Activated CD4-positive, alpha-beta T cell treated with anti-CD3 and anti-CD28 coated beads, Interleukin-2, amount 50 U/mL, for 1 hour (primary cell): ENCODE measurements at places on chromosomes 2 and 18.

- no peak for DNase-seq
These were observed 3.0 kb upstream of the ST8SIA5 start for GRCh38 chr18:46759890-46760289.

DNA sequence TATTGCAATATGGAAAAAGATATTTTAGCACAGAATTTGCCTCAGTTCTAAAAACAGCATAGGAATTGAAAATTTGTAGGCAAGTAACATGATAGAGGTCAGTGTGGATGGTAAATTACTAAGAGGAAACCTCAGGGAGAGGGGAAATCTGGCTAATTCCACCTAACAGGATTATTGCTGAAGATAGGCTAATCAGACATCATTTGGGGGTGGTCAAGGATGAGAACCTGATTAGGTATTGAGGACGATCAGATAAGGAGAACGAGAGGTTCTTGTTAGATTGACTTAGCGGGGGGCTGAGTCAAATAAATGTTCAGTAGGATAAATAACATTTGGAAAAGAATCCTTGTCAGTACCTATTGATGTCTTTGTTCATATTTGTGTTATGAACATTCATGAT, 543.2 kb upstream of the LRRTM4 start:
- no peak for DNase-seq

GRCh38 chr2:3463944-3464343, 55.4 kb downstream of the ADI1 start:
- DNase-seq: no peak

GRCh38 chr2:28351621-28352020, 41.0 kb upstream of the FOSL2 start:
- DNase-seq: no peak

- DNase-seq: no peak
These were observed 579 bp downstream of the LOXL3 start for GRCh38 chr2:74552914-74553811.

GRCh38 chr2:122570641-122571040, 815.2 kb downstream of the TSN start:
- no peak for DNase-seq

DNA sequence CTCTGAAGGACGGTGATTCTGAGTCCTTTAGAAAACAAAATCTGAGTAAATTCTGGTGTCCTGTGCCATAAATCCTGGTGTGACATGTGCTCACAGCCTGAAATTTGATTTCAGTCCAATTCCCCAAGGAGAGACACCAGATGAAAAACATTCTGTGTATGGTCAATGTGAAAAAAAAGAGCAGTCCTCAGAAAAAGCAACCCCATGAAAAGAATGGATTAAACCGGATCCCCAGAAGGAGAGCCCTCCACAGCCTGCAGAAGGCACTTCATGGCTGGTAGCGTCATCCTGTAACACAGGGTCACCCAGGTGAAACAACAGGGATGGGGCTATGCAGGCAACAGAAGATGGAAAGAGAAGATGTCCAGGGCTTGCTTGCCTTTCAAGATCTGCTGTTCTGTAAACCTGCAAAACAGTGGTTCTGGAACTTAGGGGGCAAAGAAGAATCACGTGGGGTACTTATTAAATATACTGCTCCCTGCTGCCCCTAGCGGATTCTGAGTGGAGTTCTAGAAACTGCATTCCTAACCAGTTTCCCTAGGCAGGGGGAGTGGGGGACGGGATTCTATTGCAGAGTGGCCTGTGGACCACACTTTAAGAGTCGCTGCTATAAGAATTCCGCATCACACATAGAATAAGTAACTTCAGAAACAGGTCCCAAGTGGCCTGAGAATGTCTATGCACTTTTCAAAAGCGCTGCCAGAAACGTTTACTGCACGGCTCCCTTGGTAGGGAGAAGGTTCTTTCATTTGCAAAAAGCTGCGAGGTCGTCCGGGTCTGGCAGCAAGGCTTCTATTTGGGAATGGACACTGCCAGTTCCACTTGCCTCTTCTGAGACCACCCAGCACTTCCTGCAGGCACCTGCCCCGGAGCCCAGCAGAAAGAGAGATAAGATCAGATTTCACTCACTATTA, 118.9 kb upstream of the ARL5A start:
- DNase-seq: peak; percentile 2

- DNase-seq: no peak
These were observed 359.9 kb upstream of the HNRNPA3 start for GRCh38 chr2:176852667-176853066.

DNA sequence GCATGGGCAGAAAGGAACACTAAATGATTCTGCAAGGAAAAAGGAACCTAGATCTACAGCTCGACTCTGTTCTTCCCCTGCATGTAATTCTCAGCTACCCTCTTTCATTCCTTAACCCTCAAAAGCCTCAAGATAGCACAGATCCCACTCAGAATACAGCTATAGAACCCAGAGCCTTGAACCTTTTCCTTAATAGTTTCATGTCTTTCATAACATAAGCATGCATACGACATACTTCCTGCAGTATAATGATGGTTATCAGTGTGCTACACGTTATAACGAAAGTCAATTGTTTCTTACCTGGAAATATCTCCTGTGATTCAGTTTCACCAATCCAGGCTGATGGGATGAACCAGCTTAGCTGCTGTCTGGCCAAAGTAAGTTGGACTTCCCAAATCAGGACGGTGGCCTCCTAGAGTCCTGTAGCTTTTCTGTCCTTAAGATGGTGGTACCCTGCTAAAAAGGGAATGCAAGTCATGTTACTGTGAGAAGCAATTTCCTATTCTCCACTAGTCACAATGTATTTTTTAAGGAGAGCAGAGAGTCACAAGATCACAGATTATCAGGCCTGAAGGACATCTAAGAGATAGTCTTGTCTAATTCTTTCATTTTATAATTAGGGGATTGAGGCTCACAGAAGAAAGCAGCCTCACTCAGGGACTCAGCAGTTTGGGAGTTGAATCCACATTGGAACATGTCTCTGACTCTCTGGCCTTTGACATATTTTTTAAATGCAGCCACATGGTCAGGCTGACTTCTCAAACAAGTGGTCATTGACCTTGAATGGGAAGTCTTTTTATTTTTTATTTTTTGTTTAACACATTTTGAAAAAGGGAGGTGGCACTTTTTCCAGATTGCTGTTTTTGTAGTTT, 41.8 kb downstream of the CYRIA start:
- no peak for DNase-seq

GRCh38 chr2:131105950-131106801, 1.0 kb downstream of the PLEKHB2 start:
- peak; percentile 20 for DNase-seq

DNA sequence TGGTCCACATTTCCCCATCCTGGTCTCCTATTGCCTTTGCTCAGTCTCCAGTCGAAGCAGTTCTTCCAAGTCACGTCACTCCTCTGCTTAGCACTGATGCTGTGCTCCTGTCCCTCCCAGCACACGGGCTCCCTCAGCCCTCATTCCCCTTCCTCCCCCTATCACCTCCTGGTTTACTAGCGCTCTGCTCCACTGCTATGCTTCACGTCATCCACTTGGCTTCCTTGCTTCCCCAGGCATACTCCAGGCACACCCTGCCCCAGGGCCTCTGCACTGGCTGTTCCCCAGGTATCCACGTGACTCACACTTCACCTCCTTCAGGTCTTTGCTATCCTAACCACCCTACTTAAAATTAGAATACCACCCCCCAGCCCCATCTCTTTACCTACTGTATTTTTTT, 269.3 kb downstream of the GLI2 start:
- no peak for DNase-seq

DNA sequence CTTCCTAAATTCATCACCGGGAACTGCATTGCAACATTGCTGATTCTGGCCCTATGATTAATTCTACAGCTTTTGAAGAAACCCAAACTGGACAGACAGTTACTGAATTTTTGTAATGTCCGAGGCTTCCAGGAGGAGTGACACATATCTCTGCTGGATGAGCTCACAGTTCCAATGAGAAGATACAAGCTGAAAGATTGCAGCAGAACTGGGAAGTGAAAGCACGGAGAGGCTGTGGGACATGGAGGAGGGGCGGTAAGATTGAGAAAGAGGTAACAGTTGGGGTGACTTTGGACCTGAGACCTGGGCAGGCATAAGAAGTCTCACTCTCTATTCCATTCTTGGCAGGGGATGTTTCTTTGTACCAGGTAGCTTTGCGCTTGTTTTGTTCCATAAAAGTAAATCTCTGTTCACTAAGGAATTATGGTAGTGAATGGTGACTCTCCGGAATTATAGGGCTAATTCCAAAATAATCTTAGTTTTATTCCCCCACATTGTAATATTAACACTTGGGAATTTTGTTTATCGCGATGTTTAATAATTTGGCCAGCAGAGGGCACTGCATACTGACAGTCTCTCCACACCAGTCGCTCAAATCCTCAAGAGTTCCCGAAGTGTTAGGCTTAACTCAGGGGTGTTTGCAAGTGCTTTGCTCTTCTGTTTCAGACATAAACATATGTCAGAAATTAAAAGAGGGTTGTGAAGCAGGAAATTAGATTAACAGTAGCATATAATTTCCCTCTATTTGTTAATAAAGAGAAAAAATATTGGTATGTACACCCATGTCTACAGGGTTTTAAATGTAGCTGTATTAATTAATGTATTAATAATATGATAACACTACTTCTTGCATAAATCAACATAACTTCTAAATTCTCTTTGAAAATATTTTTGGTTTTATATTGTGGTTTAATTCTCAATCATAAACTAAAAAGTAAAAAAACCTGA, 201.4 kb downstream of the SOCS6 start:
- peak; percentile 16 for DNase-seq

DNA sequence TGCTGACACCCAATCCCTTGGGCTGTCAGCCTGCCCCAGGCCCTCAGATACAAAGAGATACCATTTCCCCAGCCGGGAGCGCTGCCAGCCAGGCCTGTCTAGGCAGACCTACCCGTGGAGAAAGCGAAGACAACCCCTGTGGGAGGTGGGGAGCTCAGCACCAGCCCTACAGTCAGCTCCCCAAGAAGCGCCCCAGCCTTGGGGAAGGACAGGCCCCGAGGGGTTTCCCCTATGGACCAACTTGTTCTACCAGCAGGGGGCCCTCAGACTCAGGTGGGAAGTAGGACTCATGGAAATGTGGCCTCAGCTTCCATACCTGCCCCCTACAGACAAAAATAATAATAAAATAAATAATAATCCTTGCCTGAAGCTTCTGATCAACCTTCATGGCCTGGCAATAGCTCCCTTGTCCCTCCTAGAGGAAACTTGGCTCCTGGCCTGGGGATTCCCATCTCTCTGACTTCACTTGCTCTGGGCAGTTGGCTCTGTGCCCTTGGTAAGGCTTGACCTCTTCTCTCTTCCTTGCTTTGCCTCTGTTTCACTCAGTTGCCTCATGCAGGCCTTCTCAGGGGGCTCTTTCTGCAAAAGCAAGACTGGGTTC, 7.0 kb downstream of the SLC35F6 start:
- DNase-seq: peak; percentile 15

DNA sequence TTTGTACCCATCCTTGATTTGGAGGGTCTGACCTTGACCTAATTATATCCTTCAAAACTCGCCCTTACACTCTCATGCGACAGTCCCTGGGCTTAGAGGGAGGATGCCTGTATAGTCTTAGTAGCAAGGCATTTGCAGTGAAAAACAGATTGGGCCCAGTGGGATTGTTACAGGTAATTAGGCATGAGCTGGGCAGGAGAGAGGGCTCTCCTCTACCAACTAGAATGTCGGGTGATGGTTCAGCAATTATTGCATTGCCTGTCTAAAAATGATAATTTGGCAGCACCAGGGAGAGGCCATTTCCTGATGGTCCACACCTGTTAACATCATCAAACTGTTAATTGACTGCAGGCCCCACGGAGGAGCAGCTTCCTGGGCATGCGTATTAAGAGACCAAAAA, 32.4 kb downstream of the COMMD1 start:
- DNase-seq: no peak

DNA sequence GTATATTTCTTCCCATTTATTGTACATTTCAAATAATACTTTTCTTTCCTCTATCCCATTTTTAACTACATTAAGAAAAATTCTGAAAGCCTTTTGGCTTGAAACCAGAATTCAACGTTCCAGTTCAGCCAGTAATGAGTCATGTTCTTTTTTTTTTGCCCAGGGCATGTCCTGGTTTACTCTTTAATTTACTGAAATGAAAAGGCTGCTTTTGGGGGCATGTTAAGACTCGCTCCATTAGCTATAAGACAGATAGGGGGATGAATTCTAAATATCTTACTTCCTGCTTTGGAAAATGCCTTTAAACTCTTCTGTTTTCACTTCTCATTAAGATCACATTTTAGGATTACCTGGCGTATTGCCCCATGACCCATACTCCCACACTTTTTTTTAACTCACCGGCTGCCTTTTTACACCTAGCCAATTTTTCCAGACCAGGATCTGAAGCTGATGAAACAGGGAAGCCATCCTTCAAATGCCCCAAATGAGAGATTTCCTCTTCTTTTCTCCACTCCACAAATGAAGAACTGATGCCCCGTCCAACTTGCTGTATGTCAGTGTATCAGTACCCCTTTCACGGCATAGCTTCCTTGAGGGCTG, 585 bp downstream of the ABCA12 start:
- no peak for DNase-seq

DNA sequence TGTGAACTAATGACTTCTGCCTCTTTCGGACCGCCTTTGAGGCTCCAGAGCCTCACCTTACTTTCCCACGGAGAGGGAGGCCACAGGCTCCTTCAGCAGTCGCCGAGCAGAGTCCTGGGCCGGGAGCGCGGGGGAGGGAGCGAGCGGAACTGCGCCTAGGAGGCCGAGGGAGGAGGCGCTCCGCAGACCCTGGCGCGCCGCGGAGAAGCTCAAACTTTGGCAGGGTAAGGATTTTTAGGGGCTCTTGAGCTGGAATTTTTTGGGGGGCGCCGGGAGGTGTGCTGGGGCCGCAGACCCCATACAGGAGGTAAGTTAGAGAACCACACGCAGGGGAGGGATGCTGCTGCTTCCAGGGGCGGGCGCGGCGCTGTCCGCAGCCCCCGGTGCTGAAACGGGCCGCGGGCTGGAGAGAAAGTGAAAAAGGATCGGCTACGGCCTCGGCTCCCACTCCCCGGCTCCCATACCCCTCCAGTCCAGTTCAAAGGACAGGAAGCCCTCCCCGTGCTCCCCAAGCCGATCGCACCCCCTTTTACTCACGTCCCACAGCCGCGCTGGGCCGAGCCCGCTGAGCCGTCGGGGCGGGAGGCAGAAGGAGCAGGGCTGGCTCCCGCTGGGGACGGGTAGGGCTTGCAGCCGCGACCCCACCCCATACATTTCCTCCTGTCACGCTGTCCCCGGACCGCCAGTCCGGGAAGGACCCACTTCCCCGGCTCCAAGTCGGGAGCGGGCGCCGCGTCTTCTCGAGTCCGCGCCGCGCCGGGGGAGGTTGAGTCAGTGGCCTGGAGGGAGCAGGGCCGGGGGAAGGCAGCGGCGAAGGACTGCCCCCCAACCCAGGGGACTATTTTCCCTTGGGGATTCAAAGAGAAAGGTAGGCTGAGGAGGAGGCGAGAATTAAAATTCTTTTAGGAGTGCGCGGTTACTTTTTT, at the start of gene CNGA3:
TSS of gene CNGA3 (plus strand) at position 146 of the 926 bp plus-strand sequence. CDS start 23,520 bp downstream, outside the sequence.
- peak; percentile 13 for DNase-seq

GRCh38 chr2:236975766-236976165, 109.9 kb upstream of the COPS8 start:
- DNase-seq: no peak

DNA sequence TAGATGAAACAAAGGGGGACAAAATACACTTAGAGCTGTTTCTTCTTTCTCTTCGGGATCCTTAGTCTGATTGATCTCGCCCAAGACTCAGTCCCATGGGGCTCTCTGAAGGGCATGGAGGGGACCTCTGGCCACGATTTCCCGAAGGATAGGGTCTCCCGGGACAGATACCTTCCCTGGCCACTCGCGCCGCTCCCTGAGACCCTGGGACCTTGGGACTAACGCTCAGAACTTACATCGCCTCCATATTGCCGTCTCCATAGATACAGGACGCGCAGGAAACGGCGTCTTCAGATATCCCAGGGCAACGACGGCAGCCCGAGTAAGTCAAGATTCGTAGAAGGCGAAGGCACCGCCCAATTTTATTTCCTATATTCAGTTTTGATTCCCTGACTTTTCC, at the start of gene CFAP65:
TSS of gene CFAP65 (minus strand) at position 265 of the 400 bp plus-strand sequence. CDS start 2,468 bp downstream, outside the sequence.
- DNase-seq: no peak
